Caco-2 (cell line): ENCODE measurements at places on chromosomes 7 and 10.

GRCh38 chr7:36011588-36011965, 141.5 kb upstream of the EEPD1 start:
- DNase-seq: no peak

DNA sequence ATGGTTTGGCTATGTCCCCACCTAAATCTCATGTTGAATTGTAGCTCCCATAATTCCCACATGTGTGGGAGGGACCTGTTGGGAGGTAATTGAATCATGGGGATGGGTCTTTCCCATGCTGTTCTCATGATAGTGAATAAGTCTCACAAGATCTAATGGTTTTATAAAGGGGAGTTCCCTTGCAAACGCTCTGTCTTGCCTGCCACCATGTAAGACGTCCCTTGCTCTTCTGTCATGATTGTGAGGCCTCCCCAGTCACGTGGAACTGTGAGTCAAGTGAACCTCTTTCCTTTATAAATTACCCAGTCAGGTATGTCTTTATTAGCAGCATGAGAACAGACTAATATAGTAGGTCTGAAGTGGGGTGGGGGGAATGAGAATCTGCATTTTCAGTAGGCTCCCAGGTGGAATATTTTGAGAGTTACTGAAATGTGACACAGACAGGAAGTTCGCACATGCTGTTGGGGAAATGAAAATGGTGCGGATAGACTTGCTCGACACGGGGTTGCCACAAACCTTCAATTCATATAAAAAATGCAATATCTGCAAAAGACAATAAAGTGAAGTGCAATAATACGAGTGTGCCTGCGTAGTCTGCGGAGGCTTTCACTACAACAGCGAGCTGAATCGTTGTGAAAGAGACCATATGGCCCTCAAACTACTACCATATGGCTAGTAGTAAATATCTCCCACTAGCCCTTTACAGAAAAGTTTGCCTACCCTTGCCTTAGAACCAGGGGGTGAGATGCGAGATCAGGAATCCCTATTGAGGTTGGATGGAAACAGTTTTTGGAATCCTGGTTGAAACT, 166.1 kb downstream of the GRK5 start:
- DNase-seq: no peak

DNA sequence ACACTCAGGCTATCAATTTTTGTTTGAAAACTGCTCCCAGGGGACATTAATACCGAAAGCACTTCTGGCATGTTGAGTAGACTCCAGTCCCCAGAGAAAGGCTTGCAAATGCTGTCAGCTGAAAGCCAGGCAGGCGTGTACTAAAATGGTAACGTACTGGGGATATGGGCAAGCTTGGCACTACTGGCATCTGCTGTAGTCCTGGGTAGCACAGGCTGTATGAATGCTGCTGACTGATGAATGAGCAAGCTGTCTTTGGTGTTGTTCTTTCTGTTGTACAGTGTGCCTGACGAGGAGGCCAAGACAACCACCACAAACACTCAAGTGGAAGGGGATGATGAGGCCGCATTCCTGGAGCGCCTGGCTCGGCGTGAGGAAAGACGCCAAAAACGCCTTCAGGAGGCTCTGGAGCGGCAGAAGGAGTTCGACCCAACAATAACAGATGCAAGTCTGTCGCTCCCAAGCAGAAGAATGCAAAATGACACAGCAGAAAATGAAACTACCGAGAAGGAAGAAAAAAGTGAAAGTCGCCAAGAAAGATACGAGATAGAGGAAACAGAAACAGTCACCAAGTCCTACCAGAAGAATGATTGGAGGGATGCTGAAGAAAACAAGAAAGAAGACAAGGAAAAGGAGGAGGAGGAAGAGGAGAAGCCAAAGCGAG, 53.5 kb upstream of the AGBL3 start:
- DNase-seq: no peak

- no peak for DNase-seq
Measured at GRCh38 chr7:117781707-117782106, 91.5 kb downstream of the CTTNBP2 start.

GRCh38 chr10:29980084-29980483, 79.3 kb downstream of the JCAD start:
- DNase-seq: no peak

DNA sequence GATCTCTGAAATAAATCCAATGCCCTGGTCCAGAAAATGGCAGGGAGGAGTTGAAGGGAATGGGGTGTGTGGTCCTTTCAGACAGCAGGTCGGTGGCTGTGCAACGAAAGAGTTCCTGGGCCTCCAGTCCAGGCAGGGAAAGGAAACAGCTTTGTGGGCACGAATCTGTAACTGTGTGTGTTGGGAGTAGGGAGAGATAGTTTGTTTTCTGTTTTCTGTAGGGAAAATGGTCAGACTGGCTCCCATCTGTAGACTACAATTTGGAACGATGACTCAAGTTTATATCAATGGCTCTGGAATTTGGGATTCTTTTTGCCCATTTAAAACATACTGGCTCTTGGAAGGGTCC, 2.6 kb upstream of the HOXA9 start:
- DNase-seq: no peak
